KG1 (cell line): ENCODE measurements at places on chromosomes 5 and 9.

DNA sequence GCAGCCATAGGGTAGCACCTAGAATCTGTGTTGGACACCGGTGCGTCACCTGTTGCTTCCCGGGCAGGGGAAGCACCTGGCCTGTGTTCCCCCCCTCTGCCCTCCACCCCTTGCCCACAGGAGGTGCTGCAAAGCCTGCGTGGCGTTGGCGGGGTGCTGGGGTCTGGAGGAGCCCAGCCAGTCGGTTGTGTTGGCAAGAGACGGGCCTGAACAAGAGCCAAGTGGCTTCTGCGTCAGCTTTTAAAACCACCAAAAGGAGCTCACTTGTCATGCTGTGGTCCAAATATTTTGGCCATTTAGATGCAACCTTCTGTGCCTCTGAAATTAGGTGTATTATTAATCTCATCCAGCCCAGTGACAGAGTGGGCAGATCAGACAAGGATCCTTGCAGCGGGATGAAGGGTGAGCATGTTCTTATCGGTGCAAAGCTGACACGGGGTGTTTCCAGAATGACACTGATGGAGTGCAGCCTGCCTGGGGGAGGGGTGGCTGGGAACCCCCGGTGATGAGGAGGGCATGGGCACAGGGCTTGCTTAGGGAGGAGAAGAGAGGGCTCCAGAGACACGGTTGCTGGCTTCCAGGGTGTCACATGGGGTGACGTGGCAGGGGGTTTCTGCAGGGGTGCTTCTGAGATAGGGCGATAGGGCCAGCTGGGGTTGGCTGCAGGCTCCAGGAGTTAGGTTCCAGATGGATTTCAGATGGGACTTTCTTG is 9.7 kb upstream of the RXRA start:
- DNase-seq, result no peak

GRCh38 chr5:56761151-56761885 is 54.0 kb upstream of the MAP3K1 start:
- no peak for DNase-seq

GRCh38 chr5:121833617-121834016 is 18.1 kb upstream of the FTMT start:
- no peak for DNase-seq

DNA sequence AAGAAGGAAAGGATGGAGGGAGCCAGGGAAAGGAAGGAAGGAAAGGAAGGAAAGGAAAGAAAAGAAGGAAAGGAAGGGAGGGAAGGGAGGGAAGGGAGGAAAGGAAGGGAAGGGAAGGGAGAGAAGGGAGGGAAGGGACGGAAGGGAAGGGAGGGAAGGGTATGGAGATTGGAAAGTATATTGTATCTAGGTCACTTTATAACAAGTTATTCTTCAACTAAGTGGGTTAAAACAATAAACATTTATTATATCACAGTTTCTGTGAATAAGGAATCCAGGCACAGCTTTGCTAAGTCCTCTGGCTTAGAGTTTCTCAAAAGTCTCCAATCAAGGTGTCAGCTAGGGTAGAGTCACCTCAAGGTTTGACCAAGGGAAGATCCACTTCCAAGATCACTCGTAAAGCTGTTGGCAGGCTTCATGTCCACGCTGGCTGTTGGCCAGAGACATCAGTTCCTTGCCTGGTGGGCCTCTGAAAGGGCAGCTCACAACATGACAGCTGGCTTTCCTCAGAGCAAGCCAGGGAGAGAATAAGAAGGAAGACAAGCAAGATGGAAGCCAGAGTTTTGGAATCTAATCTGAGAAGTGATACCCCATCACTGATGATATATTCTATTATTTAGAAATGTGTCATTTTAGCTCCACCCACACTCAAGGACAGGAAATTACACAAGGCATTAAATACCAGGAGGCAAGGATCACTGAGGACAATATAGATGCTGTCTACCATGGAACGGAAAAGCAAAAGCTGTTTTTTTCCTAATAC is 105.1 kb downstream of the DEPDC1B start:
- no peak for DNase-seq

DNA sequence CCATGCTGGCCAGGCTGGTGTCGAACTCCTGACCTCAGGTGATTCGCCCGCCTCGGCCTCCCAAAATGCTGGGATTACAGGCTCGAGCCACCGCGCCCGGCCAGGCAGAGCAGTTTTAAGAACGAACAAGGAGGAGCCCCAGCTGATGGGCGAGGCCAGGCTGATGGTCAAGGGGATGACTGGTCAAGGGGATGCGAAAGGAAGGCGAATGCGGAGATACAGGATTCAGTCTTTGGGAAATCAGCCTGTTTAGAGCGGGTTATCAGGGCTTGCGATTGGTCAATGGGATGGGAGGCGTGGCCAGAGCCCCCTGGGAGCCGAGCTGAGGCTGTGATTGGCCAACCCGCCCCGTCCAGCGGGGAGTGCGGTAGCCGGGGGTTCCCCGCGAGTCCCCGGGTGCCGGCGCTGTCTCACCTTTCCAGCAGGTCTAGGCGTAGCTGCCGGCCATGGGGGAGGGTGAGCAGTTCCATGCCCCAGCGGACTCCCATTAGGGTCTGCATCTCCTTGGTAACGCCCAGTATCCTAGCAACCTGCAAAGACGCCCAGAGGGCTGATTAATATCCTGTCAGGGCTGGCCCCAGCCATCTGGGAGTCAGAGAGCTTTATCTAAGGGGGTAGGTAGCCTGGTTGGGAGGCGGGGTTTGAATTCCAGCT is 7.5 kb upstream of the TOR2A start:
- no peak for DNase-seq

- no peak for DNase-seq
Observed at GRCh38 chr5:176737746-176738636, 72.4 kb upstream of the UNC5A start.

DNA sequence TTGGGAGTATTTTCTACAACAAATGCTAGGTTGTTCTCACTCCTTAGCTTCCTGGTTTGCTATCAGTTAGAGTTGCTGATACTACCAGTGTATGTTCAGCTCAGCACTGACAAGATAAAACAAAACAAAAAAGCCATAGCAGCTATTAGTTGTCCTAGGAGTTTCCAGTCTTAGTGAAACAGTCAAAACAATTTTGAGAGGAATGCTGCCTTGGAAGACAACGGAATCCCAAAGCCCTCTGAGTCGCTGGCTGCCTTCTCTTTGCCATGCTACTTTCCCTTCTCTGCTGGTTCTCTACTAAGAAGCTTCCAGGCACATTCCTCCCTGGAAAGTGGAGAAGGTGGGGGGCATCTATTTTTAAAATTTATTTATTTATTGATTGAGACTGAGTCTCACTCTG is 5.4 kb upstream of the CREBRF start:
- no peak for DNase-seq

GRCh38 chr5:127608077-127608660 is 40.7 kb upstream of the CTXN3 start:
- no peak for DNase-seq

DNA sequence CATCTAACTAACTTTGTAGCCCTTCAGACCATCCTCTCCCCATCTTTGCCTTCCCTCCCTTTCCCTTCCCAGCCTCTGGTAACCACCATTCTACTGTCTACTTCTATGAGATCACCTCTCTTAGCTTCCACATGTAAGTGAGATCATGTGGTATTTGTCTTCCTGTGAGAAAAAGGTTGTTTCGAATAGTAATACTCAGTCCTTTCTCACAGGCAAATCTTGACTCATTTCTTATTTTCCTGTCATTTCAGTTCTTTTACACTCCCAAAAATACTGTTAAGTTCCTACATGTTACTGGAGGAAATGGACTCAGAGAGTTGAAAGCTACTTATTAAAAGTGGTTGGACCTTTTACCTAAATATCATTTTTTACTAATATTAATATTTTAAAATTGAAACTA is 82.1 kb downstream of the SLF1 start:
- DNase-seq, result no peak

DNA sequence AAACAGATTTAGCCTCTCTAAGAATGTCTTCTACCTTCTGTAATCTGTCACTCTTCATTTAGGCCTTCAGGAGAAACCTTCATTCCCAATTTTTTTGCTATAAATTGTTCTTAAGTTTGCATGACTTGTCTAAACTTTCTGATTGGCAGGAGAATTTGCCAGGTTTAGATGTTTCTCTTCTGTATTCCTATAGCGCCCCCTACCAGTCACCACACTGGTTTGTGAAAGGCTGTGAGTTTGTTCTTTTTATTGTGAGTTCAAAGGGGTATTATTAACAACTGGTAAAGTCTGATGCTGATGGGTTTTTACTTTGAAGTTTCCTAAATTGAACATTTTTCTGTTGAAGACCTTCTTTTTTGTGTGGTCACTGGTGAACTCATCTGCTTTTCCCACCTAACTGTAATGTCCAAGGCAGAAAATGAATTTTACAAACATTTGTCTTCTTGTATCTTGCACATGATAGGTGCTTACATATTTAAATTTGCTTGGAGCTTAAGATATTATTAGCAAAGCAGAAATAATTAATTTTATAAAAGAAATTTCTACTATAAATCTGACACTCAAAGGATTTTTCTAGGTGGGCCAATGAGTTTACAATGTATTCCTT is 18.4 kb upstream of the F2RL2 start:
- peak; percentile 79 for DNase-seq

GRCh38 chr5:77145666-77146065 is 58.6 kb upstream of the ZBED3 start:
- DNase-seq, result no peak

DNA sequence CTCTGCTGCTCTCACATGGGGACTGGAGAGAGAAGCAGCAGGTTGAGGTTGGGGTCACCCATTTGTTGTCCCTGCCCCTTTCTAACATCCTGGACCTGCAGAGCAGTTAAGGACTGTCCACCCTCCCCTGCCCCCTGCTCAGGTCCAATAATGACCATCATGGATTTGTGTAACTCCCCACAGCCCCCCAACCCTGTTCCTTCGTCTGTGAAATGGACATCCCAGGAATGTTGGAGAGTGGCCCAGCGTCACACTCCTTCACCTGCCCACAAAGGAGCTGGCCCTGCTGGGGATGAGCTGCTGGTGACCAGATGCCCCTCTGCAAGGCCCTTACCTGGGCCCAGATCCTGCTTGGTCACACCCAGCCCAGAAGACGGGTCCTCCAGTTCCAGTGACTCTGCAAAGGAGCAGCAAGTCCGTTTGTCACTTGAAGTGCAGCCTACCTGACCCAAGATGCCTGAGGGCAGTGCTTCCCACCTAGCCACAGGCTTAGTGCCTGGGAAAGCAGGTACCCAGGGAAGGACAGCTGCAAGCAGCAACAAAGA is 10.4 kb downstream of the CD74 start:
- DNase-seq, result no peak

DNA sequence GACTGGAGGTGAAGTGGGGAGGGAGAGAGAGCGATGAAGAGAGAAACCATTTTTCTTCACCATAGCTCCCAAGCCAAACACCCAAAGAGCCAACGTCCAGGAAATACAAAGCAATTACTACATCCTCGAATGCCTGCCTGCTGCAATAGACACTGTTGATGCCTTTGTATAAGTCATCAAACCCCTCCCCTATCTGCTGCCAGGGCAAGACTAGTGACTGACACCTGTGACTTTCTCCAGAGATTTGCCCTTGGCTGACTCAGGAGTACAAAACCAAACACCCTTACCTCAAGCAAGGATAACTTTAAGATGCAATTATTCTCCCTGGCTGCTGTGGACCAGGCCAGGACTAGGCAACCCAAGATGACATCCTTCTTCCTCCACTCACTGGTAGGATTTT is 81.8 kb upstream of the RASA1 start:
- DNase-seq, result no peak

DNA sequence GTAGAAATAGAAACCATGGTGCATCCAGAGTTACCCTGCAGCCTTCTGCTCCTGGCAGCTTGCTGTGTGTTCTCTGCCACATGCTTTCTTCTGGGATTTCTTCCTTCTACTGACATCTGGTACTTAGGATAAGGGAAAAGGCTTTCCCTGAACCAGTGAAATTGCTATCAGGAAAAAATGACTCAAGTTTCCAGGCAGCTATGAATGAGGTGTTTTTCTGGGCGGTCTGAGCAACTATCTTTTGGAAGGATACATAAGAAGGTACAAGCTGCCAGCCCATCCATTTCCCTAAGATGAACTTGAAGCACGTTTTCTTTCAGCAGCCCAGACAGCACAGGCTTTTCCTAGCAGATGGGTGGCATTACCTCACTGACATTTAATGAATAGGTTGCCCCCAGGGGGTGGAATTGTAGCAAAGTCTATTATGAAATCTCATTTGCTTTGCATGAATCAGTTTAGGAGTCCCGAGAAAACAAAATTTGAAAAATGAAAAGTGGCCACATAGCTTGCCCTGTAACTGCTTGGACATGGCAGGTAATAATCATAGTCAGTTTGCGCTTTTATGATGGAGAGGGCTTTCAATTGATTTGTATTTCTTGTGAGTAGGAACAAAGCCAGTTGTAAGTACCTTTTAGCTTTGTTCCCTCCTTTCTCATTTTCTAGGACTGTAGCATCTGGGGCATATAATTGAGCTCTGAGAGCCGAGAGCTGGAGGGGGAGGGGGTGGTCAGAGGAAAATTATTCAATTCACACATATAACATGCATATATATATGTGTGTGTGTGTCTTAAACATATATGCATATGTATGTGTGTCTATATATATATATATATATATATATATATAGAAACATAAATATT is 108.5 kb downstream of the C9orf152 start:
- no peak for DNase-seq

DNA sequence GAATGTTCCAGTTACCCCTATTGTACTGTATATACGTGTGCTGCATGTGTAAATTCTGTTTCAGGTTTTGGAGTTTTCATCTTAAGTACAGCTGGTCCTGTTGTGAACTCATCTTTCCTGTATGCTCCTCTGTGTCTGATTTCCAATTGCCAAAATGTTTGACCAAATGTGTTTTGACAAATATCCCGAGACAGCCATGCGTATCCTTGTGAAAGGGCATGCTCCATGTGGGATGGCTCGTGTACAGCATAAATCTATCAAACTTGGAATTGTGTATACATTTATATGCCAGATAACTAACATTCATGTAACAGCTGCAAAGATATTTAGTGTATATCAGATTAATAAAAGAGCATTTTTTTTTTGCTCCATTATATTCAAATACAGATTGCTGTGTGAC is 69.5 kb upstream of the IQGAP2 start:
- no peak for DNase-seq

DNA sequence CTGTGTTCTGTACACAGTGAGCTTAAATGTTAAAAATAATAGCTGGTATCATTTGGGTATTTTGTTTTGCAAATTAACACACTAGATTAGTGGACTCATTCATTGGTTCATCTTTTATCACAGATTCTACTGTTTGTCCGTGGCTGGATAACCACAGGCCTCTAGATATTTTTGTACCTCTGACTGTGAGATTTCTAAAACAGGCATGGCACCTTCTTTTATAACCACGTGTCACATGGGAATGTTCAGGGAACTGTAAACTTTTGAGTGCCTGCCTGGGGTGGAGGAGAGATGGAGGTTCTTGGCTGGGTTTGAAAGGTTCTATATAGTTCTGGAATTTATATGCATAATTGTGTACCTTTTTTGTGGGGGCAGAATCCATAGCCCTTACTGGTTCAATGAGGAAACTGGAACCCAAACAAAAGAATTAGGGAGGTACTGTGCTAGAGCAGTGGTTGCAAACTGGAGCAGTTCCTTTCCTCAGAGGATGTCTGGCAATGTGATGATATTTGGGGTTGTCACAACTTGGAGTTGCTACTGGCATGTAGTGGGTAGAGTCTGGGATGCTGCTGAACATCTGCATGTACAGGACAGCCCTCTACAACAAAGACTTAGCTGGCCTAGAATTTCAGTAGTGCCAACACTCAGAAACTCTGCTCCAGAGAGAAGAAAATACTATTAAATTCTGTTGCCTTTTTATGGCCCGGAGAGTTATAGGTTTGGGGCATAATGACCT is 16.9 kb downstream of the TLE4 start:
- DNase-seq, result no peak

- no peak for DNase-seq
Observed at GRCh38 chr5:56620903-56621677, 194.3 kb upstream of the MAP3K1 start.

- DNase-seq, result no peak
Observed at GRCh38 chr9:2126331-2126803, 111.2 kb downstream of the SMARCA2 start.
